IPS-NIHi11 (cell line): ENCODE measurements at places on chromosomes 2 and 18.

DNA sequence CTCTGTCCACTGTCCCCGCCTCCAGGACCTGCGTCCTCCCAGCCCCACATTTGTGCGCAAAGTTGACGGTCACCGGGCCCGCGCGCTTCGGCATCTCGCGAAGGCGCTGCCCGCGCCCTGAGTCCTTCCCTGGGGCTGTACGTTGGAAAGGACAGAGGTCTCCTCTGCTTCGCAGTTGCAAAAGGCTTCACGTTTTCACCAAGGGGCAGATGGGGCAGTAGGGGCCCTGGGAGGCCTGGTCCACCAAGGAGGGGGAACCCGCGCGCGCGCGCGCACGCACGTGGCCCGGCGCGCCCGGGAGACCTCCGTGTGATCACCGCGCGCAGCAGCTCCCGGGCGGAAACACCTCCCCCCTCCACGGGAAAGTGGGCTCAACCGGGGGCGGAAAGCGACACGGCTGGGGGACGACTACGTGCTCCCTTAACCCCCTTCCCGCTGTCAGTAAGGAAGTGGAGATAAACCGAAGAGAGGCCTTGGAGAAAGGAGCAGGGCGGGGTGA lies 21.9 kb downstream of the TEX44 start:
- no peak for DNase-seq

- DNase-seq: no peak
These were observed 65.3 kb downstream of the SUCLG1 start for GRCh38 chr2:84393829-84394228.

GRCh38 chr18:34723143-34723542 lies 13.0 kb downstream of the DTNA start:
- DNase-seq: no peak

DNA sequence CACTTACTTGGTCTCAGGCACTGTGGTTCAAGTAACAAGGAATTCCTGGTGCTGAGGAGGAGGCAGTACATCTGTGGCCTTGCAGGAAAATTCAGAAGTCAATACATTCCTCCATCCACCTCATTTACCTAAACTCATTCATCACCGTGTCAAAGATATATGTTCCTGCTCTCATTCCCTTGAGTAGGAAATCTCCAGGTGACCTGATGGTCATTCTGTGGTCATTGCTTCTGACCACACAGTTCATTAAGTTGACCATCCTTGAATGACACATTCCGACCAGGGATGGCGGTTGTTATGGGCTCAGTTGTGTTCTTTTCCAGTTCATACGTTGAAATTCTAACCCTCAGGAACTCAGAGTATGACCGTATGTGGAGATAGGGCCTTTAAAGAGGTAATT lies 2.1 kb upstream of the STK17B start:
- no peak for DNase-seq

GRCh38 chr2:155525199-155525598 lies 807.3 kb downstream of the NR4A2 start:
- no peak for DNase-seq

GRCh38 chr2:232203936-232204335 lies 174.6 kb upstream of the ALPP start:
- DNase-seq: no peak

DNA sequence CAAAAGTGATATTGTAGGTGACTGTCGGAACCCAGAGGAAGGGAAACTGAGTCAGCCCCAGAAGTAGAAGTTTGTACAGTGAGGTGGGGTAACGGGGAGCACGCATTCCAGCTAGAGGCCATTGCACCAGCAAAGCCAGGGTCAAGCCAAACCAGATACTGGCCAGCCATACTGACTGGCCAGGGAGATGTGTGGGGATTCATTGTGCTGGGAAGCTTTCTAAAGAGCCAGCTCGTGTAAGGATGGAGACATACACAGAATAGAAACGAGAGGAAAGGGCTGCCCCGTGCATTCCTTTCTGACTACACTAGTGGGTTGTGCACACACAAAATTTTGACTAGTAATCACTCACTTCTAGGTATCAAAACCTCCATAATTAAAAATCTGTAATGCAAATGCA lies 175.3 kb upstream of the PID1 start:
- DNase-seq: no peak

DNA sequence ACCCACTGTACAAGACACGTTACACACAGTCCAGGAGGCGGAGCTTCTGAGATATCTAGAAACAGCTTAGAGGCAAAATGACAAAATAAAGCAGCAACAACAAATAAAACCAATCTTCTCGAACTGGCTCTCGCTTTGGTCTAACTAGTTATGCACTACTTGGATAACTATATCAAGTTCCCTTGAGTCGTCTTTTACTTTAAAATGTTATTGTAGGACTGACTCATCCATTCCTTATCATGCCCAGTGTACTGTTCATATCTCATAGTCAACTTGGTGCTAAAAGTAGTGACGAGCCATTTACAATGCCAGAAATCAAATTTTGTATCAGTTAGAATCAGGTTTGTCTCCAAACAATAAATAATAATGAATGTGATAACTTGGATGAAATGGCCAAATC lies 102.5 kb upstream of the SLC35G4 start:
- DNase-seq: no peak

DNA sequence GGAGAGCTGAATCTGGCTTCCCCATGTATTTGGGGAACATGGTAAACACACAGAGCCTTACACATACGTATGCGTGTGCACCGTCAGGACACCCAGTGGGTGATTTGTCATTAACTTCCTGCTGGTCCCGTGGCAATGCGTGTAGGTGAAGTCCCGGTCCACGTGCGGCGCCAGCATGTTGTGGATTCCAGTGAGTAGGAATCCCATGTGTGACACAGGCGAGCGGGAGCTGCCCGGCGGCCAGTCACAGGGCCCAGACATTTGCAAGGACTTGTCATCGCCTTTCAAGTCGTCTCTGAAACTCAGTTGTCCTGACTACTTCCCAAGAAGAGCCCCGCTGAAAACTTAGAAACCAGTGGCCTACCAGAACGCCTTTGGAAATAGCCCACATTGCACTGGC lies 102.0 kb downstream of the RNF144A start:
- DNase-seq: no peak

GRCh38 chr2:2703762-2704427 lies 372.8 kb upstream of the MYT1L start:
- DNase-seq: no peak

GRCh38 chr18:13011719-13012118 lies 20.6 kb downstream of the CEP192 start:
- no peak for DNase-seq

DNA sequence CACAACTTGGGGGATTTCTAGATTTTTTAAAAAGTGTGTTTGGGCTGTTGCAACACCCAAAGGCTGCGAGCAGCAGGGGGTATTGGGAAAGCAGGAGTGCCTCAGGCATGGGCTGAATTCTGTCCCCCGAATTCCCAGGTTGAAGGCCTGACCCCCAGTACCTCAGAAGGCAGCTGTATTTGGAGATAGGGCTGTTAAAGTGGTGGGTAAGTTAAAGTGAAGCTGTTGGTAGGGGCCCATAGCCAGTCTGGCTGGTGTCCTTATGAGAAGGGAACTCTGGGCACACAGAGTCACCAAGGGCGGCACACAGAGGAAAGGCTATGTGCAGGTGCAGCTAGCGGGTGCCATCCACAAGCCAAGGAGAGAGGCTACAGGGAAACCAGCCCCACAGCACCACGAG lies 717.4 kb downstream of the GALR1 start:
- no peak for DNase-seq

DNA sequence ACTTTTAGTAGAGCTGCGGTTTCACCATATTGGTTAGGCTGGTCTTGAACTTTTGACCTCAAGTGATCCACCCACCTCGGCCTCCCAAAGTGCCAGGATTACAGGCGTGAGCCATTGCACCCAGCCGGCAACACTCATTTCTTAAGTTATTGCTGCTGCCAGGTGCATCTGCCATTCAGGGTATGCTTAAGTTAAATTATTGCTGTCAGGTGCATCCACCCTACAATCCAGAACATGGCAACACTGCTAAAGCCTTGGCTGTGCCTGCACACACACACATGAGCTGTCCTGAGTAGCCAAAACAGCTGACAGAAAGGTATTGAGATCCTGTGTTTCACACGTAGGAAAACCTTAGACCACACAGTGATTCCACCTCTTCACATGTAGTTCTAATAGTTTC lies 148.2 kb downstream of the FAM161A start:
- DNase-seq: no peak

DNA sequence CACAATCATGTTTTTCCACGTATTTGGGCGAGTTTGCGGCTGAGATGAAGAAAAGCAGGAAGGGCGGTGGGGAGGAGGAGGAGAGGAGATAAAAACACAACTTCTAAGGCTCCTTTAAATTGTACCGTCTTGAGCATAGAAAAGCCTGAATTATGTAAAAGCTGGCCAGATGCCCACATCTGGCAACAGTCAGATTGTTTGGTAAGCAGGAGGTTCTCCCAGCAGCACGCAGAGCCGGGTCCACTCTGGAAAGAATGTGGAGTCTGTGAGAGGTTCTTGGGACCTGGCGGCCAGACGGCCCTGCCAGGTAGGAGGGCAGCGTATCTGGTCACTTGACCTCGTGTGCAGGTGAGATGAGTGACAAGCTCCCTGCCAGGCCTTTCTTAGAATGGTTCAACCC lies 215.3 kb upstream of the APCDD1 start:
- no peak for DNase-seq

DNA sequence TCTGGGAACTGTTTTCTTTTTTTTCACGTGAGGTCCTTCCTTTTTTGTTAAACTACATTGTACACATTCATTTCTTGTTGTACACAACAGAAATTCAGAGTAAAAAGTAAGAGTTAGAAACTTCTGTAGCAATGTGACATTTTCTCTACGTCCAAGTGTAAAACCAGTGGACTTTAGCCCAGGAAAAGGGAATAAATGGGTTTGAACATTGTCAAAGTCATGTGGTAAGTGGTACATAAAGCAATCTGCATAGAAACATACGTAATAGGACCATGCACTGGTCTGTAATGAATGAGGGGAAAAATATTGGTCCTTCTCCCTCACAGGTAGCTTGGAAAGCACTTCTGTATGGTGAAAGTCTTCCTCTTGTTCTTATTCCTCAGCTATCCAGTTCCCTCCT lies 421.4 kb downstream of the SETBP1 start:
- DNase-seq: no peak

- DNase-seq: no peak
These were observed 76.4 kb upstream of the ZEB2 start for GRCh38 chr2:144596073-144596871.

DNA sequence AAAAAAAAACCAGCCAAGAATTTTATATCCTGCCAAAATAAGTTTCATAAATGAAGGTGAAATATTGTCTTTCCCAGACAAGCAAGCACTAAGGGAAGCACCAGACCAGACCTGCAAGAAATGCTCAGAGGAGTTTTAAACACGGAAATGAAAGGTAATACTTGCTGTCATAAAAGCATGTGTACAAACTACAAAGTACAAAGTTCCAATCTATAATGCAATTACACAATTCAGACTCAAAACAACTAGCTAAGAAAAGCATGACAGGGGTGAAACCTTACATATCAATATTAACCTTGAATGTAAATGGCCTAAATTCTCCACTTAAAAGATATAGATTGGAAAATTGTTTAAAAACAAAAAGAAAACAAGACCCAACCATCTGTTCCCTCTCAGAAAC lies 45.0 kb upstream of the ASXL3 start:
- no peak for DNase-seq

- no peak for DNase-seq
These were observed 119.6 kb downstream of the LCLAT1 start for GRCh38 chr2:30566631-30567030.
